A549 treated with CORT108297 at 1 μM for 4 hours (cell line): ENCODE measurements at places on chromosomes 2 and 18. TPM values are rescaled to one million over a fixed set of nuclear protein-coding genes. Genes with fewer than 3 reads are reported as not detected.

The SIX3 gene
- total RNA-seq: 0.36 to 0.58 TPM (median 0.52 TPM) in 5 replicates

The GAL3ST2 gene
- 0.13 to 0.35 TPM (median 0.32 TPM) in 5 replicates for total RNA-seq

The AP1S3 gene
- total RNA-seq: 24.9 to 53.7 TPM (median 34.1 TPM) in 5 replicates

The SP5 gene
- total RNA-seq: 0.05 TPM in 1 of 5 replicates, not detected in the others

The UCN gene
- total RNA-seq: 0.48 to 2.5 TPM (median 1.6 TPM) in 5 replicates

The ESPNL gene
- 0.12 to 0.36 TPM (median 0.22 TPM) in 5 replicates for total RNA-seq

The RAB12 gene
- 21.7 to 31.5 TPM (median 25.7 TPM) in 5 replicates for total RNA-seq

The LBX2 gene
- 2.5 to 4.4 TPM (median 4.2 TPM) in 5 replicates for total RNA-seq

The ASB18 gene
- total RNA-seq: not detected in 5 replicates

The SLC11A1 gene
- 0.15 to 0.41 TPM (median 0.28 TPM) in 5 replicates for total RNA-seq

The CNGA3 gene
- 0.06 TPM in 1 of 5 replicates, not detected in the others for total RNA-seq

The CNDP1 gene
- total RNA-seq: not detected in 5 replicates

The C2orf76 gene
- total RNA-seq: 11.8 to 16.6 TPM (median 12.4 TPM) in 5 replicates

The ABCG8 gene
- not detected in 5 replicates for total RNA-seq

The PLEK gene
- total RNA-seq: not detected in 5 replicates

The LINC00305 gene
- total RNA-seq: not detected in 5 replicates

The IL36G gene
- not detected in 5 replicates for total RNA-seq

The KATNAL2 gene
- 1.7 to 3.3 TPM (median 1.8 TPM) in 5 replicates for total RNA-seq

The KYNU gene
- 280 to 361 TPM (median 296 TPM) in 5 replicates for total RNA-seq

The HOXD3 gene
- total RNA-seq: 0.08 to 0.30 TPM (median 0.18 TPM) in 4 of 5 replicates, not detected in the other

The FANCL gene
- 25.5 to 34.4 TPM (median 28.6 TPM) in 5 replicates for total RNA-seq

The GPR35 gene
- total RNA-seq: 0.59 to 1.3 TPM (median 0.94 TPM) in 5 replicates

The RGPD3 gene
- 0.12 to 0.20 TPM (median 0.16 TPM) in 5 replicates for total RNA-seq

The CAPN14 gene
- total RNA-seq: 0.02 to 0.07 TPM (median 0.03 TPM) in 4 of 5 replicates, not detected in the other

The EVA1A gene
- total RNA-seq: 10.7 to 13.6 TPM (median 11.5 TPM) in 5 replicates

The DSG4 gene
- not detected in 5 replicates for total RNA-seq

The ANKRD36 gene
- 3.5 to 7.4 TPM (median 5.5 TPM) in 5 replicates for total RNA-seq

The SRBD1 gene
- total RNA-seq: 7.7 to 10.6 TPM (median 8.0 TPM) in 5 replicates

The HOXD13 gene
- 0.16 to 0.27 TPM (median 0.23 TPM) in 5 replicates for total RNA-seq

The CXCR2 gene
- 0.03 to 0.05 TPM in 2 of 5 replicates, not detected in the others for total RNA-seq

The VSNL1 gene
- total RNA-seq: not detected in 5 replicates

The PCARE gene
- not detected in 5 replicates for total RNA-seq

The LYG2 gene
- not detected in 5 replicates for total RNA-seq

The LONRF2 gene
- total RNA-seq: 2.5 to 3.9 TPM (median 3.4 TPM) in 5 replicates

The C2orf72 gene
- 5.5 to 8.2 TPM (median 6.4 TPM) in 5 replicates for total RNA-seq
